Esophagus (tissue), 2 donors: ENCODE measurements at places on chromosomes 7 and 10. TPM values are rescaled to one million over a fixed set of nuclear protein-coding genes. Genes with fewer than 3 reads are reported as not detected.

WDR86 gene
- polyA plus RNA-seq = 0.86 TPM

TUBGCP2 gene
- 49.3 TPM for polyA plus RNA-seq

SPRN gene
- polyA plus RNA-seq = 0.33 TPM

EBLN1 gene
- polyA plus RNA-seq = not detected
